MV-4-11 (cell line): ENCODE measurements at places on chromosomes 16 and 17.

- DNase-seq = no peak
Observed at GRCh38 chr16:16798504-16798903, 419.6 kb downstream of the NPIPA7 start.

- DNase-seq = no peak
Observed at GRCh38 chr16:3595521-3596021, 15.8 kb downstream of the SLX4 start.

- no peak for DNase-seq
Observed at GRCh38 chr17:19378416-19379360, at the start of gene MAPK7. MAPK7 (plus strand) TSS chr17:19378498; CDS start chr17:19378901, 403 bp downstream.

DNA sequence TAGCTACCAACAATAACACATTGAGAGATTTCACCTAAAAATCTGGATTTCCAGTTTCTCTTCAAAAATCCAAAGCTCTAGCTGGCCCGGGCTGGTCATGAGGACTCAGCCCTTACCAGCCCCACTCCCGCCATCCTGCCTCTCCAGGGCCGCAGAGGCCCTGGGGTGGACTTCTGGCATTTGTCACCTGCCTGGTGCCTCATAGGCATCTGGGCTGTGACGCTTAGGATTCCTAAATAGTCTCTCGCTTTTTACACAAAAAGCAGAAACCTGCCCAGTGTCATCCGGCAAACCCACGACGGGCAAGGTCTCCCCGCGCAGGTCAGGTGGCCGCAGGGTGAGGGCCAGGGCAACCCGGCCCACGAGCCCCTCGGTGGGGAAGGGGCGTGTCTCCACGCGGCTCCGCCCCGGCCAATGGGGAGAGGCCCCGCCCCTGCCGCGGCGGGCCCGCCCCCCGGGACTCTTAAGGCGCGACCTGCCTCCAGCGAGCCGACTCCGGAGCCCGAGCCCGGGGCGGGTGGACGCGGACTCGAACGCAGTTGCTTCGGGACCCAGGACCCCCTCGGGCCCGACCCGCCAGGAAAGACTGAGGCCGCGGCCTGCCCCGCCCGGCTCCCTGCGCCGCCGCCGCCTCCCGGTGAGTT is at the start of gene VASN:
TSS of gene VASN (plus strand) at position 492 of the 644 bp plus-strand sequence. CDS start 9,030 bp downstream, outside the sequence.
- peak; percentile 24 for DNase-seq

- DNase-seq = no peak
Observed at GRCh38 chr17:12769981-12770380, 19.3 kb upstream of the ARHGAP44 start.

DNA sequence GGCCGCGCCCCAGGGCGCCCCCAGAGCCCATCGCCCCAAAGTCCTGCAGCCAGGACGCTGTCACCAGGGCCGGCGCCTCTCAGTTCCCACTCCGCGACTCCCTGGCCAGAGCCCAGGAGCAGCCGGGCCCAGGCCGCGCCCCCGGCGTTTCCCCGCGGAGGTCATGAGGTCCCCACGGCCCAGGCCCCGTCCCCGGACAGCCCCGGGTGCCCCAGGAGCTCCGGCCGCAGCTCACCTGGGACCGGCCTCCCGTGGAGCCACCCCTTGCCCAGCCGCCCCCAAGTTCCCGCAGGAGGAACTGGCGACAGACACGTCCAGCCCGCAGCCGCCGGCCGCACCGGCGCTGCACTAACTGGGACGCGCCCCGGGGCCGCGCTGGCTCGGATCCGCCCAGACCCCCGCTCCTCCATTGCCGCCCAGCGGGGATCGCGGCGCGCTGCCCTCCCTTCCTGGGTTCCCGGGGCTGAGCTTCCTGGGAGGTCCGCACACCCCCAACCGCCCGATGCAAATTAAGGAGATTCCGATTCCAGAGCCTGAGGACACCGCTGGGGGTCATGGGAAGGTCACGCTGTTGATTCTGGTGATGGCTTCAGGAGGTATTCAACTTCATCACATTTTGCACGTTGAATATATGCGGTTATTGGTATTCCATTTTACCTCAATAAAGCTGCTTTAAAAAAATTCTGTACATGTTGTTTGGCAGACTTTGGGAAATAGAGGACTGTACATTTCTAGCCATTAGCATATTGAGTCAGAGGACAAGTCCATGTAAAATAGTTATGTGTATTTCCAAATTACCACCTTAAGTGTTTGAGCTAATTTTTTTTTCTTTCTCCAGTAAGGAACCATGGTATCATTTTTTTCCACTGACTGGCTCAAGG is 9.9 kb downstream of the AHSP start:
- no peak for DNase-seq

DNA sequence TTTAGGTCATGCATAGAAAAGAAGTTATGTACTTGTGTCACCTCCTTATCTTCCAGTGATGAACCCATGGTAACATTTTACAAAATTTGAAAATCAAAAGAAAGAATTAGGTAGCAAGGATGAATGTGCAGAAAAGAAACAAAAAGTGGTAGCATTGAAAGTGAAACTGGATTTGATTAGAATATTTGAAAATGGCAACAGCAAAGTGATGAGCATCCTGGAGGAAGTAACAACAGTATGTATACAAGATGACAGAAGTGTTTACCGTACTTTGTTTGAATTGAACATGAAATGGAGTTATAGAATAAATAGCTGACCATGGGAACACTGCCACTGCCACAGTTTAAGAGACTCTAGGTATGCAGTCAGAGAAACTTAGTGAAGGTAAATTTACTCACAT is 1313.1 kb downstream of the CDH11 start:
- DNase-seq = no peak

DNA sequence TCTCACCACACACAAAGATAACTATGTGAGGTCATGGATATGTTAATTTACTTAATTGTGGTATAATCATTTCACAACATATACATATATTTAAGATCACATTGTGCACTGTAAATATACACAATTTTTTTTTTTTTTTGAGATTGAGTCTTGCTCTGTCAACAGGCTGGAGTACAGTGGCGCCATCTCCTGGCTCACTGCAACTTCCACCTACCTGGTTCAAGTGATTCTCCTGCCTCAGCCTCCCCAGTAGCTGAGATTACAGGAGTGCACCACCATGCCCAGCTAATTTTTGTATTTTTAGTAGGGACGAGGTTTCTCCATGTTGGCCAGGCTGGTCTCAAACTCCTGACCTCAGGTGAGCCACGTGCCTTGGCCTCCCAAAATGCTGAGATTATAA is 11.5 kb upstream of the PRSS54 start:
- peak; percentile 17 for DNase-seq

DNA sequence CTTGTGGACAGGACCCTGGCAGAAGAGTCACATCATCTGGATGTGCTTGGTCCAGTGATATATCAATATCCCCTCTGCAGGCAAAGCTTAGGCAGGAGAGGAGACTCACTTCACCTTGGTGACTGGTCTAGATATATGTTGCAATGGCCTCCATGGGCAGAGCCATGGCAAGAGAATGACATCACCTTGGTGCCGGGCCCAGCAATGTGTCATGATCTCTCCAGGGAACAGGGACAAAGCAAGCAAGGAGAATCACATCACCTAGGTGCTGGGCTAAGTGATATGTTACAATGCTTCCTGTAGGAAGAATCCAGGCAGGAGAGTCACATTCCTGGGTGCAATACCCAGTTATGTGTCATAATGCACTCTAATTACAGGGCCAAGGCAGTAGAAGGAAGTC is 2106.2 kb downstream of the TP53TG3F start:
- no peak for DNase-seq
